ENCODE measurements at places on chromosomes 5 and 9.
A peak's percentile ranks its signal among the peaks of the same experiment; 100 is the strongest.

- DNase-seq = no peak
Observed at GRCh38 chr5:1756481-1756880, 43.2 kb downstream of the MRPL36 start.

DNA sequence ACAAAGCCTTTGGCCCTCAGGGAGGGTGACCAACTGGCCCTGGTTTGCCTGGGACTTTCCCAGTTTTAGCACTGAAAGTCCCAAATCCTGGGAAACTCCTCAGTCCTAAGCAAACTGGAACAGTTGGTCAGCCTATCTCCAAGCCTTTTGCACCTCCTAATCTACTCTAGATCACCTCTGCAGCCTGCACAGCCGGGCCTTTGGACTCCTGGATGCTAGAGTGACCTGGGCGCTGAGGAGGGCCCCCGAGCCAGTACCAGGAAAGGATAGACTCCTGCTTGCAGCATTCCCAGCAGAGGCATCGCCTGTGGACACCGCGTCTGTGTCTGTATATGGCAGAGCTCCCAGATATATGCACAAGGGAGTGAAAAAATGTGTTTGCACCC is 15.1 kb downstream of the IRF1 start:
- no peak for DNase-seq

- DNase-seq = no peak
Observed at GRCh38 chr5:115859378-115859777, 17.6 kb downstream of the AP3S1 start.

DNA sequence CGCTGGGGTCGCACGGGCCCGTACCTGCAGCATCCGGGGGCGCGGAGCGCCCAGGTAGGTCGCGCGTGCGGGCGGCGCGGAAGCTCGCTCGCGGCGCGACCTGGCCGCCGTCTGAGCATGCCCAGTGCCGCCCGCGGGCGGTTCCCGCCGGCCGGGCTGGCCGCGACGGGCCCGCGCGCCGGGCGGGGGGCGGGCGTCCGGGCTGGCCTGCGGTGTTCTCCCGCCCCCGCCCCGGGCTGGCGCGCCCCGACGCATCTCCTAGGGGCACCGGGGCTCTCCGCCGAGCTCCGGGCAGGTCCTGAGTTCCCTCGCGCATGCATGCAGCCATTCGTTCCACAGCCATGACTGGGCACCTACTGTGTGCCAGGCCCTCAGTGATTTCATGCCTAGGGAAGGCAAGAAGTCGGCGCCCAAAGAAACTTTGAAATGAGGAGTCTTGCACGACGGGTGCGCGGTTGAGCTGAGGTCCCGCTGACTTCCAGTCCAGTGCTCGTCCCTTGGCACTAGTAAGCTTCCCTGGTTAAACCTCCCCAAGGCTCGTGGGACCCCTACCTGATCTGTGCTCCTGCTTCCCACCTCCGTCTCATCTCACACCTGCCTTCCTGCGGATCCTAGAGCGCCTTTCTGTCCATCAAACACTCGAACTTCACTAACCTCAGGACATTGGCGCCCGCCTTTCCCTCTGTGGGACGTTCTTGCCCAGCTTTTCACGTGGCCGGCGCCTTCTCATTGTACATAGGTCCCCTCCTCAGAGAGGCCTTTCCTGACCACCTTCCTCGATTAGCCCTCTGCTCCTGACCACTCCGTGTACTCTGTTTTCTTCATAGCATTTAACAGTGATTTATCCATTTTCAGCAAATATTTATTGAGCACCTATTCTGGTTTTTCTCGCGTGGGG is at the start of gene PTPN3:
Gene PTPN3, minus strand, starts transcription at position 113 of the 898 bp plus-strand sequence. CDS start 34,873 bp downstream, outside the sequence.
- peak; percentile 62 for DNase-seq

- no peak for DNase-seq
Observed at GRCh38 chr9:70607926-70608325, 193.5 kb upstream of the KLF9 start.

DNA sequence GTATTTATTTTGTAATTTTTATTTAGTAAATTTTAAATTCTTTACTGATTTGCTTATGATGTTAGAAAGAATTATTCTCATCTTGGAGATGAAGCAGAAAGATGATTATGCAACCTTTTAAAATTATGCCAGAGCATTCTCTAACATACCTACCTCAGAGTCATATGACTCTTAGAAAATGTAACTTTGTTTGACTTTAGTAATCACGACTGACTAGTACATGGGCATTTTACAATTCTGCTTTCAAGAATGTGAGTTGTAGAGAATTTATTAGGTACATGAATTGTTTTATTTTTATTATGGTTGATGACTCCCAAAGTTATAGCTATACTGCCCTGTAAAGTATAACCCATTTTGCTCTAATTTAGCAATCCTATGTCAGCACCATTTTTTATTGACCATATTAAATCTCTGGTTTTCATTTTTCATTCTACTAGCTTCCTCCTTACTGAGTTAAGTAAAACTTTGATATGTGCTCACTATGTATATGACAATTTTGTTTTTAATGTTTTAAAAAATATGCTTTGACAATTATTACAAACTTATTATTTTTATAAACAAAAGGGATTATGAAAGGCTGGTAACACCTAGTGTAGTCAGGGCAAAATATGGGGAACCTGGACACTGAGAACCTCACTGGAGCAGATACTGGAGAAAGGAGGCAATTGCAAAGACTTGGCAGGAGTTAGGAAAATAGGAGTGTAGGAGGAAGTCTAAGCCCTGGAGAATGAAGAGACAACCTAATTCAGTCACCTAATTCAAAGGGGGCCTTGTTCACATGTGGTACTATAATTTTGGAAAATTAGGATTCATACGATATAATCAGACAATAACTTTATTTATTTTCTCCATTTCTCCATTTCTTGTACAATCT is 249.7 kb upstream of the DAB2 start:
- DNase-seq = no peak

GRCh38 chr9:17082343-17083064 is 52.3 kb upstream of the CNTLN start:
- no peak for DNase-seq

- peak; percentile 23 for DNase-seq
Observed at GRCh38 chr5:171520300-171521174, 101.1 kb downstream of the FGF18 start.

DNA sequence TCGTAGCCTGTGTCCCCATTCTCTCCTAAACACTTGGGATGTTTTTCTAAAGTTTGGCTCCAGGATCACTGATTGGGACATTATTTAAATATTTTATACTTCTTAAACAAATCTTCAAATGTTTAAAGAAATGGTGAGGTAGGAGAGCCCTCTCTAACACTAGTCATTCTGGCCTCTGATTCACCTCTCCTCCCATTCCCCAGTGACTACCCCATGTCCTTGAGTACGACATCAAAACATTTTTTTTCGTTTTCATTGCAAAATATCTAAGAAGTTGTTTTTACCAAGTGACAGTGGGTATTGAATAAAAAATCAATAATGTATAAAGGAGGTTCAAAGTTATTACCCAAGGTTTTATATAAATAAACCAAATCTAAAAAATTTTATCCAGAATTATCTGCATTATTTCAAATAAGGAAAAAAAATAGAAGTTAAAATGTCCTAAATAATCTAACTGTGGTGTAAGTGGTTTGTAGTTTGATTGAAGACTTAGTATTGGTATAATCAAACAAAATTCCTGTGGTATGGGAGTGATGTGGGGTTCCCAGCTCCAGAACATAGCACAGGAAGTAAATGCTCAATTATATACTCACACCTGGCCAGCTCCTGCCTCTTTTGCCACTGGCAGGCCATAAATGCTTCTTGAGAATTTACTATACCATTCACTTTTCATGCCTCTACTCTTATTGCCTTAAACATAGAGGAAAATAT is 51.1 kb downstream of the MAST4 start:
- DNase-seq = no peak

- no peak for DNase-seq
Observed at GRCh38 chr5:115542086-115542485, 2.5 kb downstream of the FEM1C start.

DNA sequence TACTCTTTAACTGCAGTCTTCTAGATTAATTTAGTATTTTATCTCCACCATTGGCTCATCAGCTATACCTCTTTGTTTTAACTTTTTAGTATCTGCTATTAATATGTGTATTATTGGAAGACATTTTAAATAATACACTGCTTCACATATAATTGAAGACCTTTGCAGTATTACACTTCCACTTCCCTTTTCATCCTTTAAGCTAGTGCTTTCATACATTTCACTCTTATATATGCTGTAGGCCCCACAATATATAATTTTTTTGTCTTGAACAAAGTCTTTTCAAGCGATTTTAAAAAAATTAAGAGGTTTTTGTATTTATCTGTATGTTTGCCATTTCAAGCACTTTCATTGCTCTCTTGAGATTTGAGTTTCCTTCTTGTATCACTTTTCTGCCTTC is 8.6 kb upstream of the LPCAT1 start:
- DNase-seq = no peak

- no peak for DNase-seq
Observed at GRCh38 chr5:1948111-1948510, 65.4 kb upstream of the IRX4 start.

DNA sequence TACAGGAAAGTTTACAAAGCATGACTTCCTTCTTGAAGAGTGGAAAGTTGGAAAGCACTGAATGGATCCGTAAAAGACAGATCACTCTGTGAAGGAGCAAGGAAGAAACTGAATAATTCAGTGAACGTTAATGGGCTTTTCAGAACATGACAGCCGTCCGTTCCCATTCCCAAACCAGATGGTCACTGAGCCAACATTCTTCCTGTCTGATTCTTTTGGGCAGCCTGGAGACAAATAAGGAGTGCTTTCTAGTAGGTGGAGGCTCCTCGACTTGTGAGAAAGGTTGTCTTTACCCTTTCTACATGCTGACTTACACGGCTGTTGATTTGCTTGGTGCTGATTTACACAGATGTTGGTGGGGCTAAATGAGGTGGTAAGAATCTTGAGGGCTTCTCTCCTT is 51.0 kb upstream of the PAPPA start:
- DNase-seq = no peak

- peak; percentile 31 for DNase-seq
Observed at GRCh38 chr5:140882591-140882899, 621 bp downstream of the PCDHA13 start.

DNA sequence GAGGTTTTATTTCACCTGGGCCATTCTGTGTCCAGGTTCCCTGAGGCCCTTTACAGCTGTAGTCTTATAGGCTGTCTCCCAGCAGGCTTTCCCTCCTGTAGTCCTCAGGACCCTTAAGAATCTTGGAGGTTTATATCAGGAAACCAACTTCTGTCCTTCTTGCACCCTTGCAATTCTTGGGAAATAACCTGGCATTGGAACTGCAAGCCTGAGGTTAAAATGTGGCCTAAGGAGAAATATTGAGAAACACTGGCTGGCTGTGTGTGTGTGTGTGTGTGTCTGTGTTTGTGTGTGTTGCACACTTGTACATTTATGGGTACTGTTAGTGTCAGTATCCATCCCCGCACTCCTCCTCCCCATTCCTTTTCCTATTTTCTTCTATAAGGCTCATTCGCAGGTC is 168.9 kb downstream of the PAPPA start:
- no peak for DNase-seq

DNA sequence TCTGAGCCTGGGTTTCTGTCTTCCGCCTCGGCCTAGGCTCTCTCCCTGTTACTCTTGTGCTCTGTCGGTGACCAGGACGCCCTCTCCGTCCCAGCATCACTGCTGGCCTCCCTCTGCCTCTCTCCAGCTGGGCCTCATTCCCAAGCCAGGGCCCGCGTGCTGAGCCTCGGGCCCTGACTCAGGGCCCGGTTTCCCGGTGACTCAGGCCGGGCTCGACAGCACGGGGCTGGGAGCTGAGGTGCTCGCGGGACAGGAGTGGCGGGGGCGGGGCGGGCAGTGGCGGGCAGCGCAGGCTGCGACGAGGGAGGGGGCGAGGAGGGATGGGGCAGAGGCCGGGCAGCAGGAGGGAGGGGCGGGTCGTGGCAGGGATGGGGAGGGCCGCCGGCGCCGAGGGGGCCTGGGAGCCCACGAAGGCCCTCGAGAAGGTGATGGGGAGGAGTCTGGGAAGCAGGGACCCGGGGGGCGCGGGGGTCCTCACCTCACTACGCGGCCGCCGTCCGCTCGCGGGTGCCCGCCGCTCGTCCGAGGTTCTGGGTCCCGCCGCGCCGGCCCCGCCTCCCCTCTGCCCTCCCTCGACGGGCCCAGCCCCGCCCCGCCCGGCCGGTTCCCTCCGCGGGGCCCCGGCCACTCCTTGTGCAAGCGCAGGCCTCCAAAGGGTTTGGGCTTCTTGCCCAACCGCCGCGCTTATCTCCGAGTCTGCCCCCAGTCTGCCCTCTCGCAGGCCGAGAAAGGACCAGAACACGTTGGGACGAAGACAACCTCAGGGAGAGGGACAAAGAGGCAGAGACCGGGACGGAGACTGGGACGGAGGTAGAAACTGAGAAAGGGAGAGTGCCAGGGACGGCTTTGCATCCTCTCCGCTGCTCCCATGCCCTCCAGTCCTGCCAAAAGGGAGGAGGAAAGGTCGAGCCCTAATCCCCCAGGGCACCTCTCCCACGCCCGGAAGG is at the start of gene ARAP3:
Gene ARAP3, minus strand, starts transcription at position 536 of the 947 bp plus-strand sequence. CDS start 1,744 bp downstream, outside the sequence.
- peak; percentile 68 for DNase-seq

GRCh38 chr5:40359832-40360231 is 319.9 kb upstream of the PTGER4 start:
- DNase-seq = no peak

- DNase-seq = no peak
Observed at GRCh38 chr9:36665387-36665786, 92.7 kb downstream of the MELK start.

DNA sequence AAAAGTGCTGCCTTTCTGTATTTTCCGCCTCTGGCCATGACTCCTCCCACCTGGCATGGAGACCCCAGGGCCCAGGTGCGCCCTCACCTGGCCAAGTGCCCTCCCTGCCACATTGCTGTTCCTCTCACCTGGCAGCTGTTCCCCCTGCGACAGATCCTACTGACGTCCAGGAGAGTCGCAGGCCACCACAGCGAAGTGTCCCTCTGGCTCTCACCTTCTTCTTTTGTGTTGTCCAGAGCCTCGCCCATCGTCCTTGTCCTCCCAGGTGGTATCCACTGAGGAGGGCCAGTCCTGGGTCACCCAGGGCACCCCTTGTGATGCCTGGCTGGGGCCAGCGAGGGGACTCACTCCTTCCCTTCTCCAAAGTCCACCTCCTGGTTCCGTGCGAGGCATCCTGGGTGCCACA is 2.6 kb downstream of the NKD2 start:
- DNase-seq = no peak

- DNase-seq = no peak
Observed at GRCh38 chr9:19102181-19102630, 498 bp downstream of the HAUS6 start.

DNA sequence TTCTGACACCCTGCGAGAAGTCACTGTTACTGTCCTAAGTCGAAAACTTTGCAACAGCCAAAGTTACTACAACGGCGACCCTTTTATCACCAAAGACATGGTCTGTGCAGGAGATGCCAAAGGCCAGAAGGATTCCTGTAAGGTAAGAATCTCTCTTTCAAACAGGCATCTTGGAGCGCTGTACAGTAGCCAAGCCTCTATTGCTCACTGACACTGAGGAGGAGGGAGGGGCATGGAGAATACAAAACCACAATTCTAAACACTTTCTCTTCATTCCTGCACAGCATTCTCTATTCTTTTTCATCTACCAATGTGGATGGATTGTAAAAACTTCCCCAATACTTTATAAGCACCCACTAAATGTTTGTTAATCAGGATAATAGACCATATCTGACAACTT is 7.4 kb downstream of the GZMK start:
- DNase-seq = no peak
